ENCODE measurements at places on chromosomes 11 and 22.
A peak's percentile ranks its signal among the peaks of the same experiment; 100 is the strongest.

DNA sequence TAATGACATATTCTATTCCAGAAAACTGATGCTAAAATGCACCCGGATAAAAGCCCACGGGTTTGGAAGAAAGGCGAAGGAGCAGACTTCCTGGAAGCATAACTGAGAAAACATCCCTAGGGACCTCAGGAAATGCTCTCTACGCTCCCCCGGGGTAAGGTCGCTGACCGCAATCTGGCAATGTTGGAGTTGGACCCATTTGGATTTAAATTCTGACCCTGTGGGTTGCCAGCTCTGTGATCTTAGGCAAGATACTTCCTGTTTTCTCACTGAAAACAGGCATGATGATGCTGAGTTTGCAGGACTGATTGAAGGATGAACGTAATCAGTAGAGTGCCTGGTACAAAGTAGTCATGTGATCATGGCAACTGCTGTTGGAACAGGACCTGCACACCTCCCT lies 1054.0 kb downstream of the NTM start:
- no peak for DNase-seq

GRCh38 chr11:120941000-120941399 lies 82.9 kb upstream of the TBCEL start:
- DNase-seq = no peak

DNA sequence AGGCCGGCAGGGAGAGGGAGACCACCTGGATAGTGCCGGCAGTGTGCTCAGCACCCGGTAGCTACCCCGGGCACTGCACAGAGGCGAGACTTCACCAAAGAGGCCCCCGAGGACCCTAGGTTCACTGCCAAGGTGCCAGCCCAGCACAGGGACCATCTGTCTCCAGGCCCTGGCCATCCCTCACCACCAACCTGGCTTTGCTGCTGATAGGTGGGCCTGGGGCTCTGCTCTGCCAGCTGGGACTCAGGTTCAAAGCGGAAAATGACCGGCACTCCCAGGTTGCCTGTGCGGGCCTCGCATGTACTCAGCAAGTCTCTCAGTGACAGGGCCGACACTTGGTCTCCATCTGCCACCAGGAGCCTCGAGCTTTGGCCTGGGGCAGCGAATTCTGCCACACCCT lies 812.2 kb downstream of the BRD1 start:
- no peak for DNase-seq

DNA sequence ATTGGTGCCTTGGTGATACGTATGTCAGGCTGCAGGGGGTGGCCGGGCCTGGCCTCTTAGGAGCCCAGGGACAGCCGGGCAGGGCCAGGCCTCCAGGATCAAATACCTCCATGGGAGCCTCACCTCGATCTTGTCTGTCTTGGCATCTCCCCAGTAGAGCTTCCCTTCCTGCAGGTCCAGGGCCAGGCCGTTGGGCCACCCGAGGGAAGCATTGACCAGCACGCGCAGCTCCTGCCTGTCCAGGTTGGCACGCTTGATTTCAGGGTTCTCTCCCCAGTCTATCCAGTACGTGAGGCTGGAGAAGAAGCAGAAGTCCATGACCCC lies 137.7 kb downstream of the CRYBB2 start:
- DNase-seq = no peak

- DNase-seq = peak; percentile 65
Measured at GRCh38 chr22:36332623-36333332, 55.0 kb downstream of the MYH9 start.

- no peak for DNase-seq
Measured at GRCh38 chr11:57656885-57657193, 723 bp upstream of the CLP1 start.

DNA sequence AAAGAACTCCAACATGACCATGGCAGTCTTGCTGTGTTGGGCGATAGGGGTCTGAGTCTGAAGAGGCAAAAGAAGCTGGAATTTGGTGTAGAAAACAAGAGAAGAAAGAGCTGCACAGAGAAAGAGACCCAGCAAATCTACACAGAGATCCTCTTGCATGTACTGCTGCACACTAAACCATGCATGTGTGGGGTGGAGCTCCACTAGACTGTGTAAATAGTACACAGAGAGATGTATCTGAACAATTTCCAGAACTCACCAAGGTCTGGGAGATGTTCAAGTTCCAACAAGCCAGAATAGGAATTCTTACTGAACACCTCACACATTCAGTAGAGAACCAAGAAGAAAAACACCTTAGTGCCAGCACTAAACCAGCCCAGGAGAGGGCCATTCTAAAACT lies 42.3 kb downstream of the CSF2RB start:
- no peak for DNase-seq

DNA sequence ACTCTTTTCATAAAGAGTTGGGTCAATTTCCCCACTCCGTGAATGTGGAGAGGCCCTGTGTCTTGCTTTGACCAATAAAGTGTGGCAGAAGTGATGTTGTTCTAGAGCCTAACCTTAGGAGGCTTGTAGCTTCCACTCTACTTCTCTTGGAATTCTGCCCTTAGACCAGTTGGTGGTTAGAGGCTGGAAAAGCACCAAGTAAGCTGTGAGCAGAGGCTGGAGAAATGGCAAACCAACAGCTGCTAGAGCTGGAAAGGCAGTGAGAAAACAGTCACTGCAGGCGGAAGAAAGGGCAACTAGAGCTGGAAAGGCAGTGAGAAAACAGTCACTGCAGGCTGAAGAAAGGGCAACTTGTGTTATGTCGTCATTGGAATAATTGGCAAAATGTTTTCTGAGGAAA lies 29.8 kb upstream of the MSANTD2 start:
- DNase-seq = no peak

DNA sequence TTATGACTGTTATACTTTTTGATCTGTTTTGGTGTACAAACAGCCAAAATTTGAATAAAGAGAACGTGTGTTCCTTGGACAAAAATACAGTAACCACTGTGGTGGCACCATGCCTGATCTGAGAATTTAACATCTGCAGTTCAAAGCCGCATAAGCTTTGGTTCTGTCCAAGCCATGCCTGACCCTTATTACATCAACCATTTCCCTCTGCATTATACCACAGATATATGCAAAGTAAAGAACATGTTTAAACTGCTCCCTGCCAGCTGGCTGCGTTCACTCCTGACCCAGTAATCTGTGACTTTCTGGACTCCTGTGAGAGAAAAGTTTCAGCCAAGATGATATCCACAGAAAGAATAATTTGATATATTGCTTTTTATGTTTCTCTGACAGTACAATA lies 890.5 kb upstream of the ANO3 start:
- no peak for DNase-seq

DNA sequence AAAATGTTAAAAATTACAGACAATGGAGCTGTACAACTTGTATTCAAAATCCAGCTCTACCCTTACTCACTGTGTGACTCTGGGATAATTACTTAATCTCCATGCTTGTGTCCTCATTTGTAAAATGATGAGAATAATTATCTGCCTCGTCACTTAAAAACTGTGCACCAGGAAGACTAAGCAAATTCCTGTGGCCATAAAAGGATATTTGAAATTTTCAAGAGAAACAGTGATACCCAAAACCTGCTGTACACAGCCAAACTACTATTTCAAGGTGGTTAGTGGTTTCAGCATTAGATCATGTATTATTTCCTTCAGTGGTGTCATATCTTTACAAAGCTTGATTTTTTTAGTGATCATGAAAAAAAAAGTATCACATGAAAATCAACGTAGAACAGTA lies 136.9 kb downstream of the METTL15 start:
- no peak for DNase-seq

DNA sequence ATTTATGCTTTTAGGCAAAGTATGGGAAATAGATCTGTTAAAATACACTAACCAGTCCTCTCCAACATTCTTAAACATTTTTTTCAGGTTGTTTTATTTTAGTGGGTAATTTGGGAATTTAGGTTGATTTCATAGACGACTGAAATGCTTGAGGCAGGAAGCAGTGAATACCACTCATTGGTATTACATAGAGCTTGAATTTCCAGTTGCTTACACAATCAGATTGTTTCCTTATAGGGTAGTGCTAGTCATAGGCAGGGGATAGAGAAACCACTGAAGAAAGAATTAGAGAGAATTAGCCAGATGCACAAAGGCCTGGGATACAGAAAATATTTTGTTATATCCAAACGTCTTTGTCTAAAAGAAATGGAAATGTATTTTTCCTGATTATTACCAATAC lies 23.9 kb upstream of the LYVE1 start:
- peak; percentile 82 for DNase-seq

DNA sequence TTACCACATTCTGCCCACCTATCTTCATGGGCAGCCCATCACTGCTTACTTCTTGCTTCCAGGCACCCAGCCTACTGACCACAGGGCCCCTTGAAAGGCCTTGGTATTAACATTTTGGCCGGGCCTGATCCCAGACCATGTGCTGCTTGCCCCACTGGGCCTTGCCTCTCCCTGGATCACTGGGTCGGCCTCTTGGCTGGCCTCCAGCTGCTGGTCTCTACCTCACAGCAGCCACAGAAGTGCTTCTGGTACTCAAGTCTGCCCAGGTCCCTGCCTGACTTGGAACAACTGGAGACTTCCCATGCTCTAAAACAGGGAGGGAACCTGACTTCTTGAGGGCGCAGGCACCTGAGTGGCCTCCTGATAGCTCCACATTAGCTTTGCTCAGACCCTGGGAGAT lies 63.6 kb downstream of the THAP12 start:
- no peak for DNase-seq

All from suppressor macrophage (primary cell).